Naive thymus-derived CD8-positive, alpha-beta T cell (primary cell): ENCODE measurements at places on chromosomes 2 and 18.

DNA sequence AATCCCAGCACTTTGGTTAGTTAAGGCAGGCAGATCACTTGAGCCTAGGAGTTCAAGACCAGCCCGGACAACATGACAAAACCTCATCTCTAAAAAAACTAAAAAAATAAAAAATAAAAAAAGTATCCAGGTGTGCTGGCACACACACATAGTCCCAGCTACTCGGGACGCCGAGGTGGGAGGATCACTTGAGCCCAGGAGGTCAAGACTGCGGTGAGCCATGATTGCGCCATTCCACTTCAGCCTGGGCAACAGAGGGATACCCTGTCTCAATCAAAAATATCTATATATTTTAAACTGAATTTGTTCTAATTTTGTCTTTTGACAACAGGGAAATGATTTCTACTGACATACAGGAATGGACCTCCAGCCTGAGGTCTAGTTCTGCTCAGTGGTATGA is 73.3 kb upstream of the MBOAT2 start:
- no peak for DNase-seq

- no peak for DNase-seq
These were observed 35.0 kb upstream of the DNAH7 start for GRCh38 chr2:196103626-196104025.

DNA sequence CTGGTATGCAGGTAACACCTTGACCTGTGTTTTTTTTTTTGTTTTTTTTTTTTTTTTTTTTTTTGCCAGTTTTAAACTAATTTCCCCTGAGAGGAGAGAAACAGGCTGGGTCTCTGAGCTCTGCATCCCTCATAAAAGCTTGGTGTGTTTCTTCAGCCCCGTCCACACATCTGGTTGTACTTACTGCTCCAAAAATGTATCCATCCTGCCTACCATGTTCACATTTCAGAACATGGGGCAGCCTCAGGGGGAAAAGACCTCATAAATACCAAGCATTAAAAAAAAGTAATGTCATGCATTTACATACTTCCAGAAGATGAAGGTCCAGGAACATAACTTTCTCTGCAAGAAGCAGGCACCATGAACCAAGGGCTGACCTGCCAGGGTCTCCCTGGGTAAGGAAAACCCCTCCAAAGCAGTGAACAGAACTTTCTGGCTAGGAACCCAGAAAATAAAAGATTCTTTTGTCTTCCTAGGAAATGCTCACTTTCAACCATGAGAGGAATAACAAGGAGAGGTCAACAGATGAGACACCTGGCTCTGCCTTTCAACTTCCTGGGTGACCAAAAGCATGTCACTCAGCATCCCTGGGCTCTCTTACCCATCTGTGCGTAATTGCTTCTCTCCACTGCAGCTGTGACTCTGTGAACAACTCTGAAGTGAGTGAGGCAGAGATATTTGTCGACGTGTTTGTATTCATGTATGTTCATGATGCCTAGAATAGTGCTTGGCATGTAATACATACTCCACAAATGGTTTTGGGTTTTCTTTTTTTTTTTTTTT is 118.6 kb downstream of the MCFD2 start:
- DNase-seq, result no peak

GRCh38 chr2:136022396-136023146 is 37.1 kb upstream of the DARS1 start:
- no peak for DNase-seq

GRCh38 chr2:48034295-48034694 is 128.0 kb upstream of the FBXO11 start:
- DNase-seq, result no peak

DNA sequence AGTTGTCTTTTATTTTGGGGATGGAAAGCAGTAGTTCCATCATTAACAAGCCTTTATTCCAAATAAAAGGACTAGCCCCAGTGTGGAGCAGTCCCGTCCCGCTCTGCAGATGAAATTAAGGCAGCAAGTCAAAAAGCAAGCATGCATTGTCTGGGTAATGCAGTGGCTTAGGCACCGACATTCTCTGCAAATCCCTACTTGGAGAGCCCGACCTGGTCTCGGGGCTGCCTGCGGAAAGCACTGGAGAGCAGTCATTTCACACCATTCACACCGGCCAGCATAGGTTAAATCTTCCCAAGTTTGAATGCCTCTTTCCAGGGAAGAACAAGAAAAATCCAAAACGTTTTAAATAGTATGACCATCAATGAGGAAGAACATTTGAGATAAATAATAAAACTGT is 24.4 kb upstream of the RAB12 start:
- no peak for DNase-seq

DNA sequence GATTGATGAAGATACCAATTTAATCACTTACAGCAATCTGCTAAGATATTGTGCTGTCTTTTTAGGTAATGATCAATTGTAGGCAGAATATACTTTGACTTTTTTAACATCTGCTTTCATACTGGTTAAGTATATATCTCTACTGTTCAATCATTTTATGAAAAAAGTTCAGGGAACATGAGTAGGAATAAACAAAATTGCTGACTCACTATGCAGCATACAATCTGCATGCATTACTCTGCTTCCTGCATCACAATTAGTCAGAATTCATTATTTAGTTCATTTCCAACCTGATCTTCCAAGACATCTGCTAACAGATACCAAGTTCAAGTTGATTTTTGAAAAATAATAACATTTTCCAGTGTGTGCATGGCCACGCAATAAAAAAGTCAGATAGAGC is 1430.4 kb upstream of the LRRTM1 start:
- no peak for DNase-seq

GRCh38 chr2:232573042-232573441 is 22.6 kb downstream of the EIF4E2 start:
- no peak for DNase-seq

DNA sequence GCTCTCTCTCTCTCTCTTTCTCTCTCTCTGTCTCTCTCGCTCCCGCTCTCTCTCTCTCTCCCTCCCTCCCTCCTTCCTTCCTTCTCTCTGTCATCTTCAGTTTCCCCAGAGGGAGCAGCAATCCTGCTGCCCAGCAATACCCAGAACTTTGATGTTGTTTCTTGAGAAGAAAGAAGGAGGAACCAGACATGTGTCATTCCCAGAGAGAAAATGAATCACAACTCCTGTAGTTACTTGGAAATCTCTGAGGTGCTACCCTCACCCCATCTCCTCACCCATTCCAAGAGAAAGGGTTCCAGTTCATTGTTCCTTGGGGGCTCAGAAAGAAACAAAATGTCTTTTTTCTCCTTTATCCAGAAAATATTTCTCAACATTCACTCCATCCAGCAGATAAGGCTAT is 449.1 kb downstream of the TNS1 start:
- no peak for DNase-seq

GRCh38 chr18:50775207-50775606 is 44.6 kb downstream of the MRO start:
- no peak for DNase-seq

DNA sequence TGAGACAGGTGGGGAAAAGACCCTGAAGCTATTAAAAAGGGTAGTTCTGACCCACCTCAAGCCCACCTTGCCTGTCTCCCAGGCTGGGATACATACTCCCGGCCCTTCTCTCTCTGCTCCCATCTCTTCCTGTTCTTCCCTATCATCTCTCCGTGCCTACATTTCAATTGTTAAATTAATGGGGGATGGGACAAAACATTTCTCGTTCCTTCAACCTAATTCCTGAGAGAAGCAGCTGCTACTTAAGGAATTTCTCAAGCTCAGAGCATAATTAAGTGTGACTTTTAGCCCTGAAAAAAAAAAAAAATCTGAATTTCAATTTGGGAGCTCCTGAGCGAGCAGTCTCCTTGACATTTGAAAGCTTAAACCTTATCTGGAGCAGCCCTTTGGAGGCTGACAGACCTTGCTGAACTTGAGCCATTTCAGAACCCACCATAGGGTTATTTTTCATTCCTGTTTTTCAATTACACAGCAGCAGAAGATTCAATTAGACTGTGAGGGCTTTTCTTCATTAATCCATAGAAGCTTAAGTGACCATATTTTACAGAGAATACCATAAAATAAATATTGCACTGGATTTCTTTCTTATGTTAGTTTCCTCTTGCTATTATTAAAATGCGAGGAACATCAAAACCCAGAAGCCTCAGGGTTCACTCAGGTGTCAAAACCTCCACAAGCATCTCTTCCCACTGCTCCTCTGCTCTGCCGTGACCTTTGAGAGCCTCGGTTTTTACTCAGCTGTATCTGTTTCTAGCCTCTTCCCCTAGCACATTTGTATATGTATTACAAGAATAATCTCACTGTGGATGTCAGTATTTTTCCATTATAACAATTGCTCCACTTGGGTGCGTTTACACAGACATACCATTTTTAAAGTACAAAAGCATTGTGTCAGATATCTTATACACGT is 125.7 kb downstream of the B3GNT2 start:
- no peak for DNase-seq

GRCh38 chr2:19000776-19001175 is 357.6 kb downstream of the OSR1 start:
- DNase-seq, result no peak

GRCh38 chr2:113238871-113239839 is 39.6 kb downstream of the PAX8 start:
- DNase-seq, result no peak

DNA sequence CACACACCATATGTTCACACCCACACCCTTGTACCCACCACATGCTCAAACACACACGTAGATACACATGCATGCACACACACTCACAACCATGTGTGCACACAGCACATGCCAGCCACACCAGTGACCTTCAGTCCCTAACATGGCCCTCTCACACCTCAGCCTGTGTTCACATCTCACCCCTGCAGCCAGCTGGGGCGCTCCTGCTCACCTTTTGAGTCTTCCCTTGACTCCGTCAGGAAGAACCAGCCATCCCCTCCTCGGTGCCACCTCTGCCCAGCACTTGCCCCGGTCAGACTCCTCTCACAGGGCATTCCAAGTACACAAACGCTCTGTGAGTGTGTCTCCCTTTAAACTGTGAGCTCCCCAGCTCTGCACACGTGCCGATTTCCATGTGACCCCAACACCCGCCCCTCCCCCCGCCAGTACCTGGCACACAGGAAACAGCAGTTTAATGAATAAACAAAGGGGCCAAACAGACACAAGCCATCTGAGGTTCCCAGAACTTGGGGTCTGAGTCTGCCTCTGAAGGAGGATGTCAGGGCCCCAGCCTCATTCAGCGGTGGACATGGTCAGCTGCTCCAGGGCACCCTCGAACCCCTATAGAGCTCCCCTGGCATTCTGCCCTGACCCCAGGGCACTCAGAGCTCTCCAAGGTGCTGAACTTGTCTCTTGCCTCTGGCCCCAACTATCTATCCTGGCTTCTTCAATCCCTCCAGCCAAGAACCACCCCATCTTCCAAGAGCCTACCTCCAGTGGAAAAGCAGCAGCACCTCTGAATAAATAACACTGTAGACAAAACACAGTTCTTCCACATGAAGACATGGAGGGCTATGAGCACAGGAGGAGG is 252.9 kb downstream of the ATAD2B start:
- no peak for DNase-seq

DNA sequence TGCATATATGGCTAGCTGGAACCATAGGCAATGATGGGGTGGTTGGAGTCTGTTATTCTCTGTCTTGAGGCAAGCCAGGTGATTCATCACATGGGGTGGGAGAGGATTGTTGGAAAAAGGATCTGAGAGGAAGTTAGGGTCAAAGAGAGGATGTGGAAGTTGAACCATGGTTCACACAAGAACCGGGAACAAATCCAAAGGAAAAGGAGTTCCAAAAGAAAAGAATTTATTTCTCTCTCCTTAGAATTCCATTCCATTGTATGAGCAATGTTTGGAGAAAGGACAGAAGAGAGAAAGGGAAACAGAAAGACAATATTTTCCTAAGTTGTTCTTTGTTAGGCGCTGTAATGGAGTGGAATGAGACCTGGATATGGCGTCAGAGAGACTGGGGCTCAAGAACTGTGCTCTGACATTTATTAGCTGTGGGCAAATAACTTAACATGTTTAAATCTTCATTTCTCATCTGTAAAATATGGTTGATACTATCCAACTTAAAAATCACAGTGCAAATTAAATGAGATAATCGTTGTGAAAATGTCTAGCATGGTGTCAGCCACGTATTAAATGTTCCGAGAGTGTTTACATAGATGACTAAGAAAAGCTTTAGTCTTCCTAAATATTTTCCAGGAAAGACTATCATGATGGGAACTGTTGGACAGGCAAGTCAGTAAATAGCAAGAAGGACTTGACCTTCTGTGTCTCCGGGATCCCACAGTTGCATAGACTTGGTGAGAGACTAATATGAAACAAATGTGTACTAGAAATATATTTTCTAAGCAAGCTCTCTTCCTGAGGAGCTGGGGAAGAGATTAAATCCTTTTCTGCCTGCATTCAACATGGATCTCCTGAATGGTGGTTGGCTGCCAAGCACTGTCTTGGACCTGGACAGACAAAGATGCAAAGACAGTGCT is 71.4 kb downstream of the TRIB2 start:
- DNase-seq, result no peak

DNA sequence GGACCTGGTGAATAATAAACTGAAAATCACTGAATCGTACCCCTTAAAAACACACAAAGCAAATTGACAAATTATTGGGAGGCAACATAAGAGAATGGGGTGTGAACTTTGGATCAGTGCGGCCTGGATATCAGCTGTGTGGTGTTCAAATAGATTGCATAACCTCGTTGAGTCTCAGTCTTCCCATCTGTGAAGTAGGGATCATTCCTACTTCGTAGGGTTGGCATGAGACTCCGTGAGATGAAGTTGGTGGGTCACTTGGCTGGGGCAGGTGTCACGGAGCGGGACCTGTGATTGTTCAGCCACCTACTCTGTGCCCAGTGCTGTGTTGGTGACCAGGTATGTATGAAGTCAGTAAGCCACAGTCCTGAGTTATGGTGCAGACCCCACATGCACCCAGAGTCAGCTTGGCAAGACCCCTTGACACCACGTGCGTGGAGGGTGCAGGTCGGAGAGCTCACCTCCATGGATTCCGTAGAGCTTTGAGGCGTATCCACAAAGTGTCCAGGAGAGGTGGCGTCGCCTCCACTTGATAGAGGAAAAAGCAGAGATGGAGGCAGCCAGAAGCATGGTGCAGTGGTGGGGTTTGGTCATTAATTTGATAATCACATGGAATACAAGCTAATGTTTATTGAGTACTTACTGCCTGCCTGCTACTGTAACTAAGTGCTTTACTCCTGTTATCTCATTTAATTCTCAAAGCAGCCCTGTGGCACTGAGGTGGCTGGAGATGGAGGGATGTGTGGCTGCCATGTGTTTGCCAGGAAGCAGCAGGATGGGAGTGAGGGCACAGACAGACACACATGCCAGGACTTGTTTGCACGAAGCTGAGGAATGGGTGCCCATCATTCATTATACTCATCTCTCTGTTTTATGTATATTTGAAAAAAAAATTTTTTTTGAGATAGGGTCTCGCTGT is 35.8 kb downstream of the HPCAL1 start:
- DNase-seq, result no peak

GRCh38 chr2:38037757-38038621 is 38.0 kb downstream of the CYP1B1 start:
- DNase-seq, result no peak

DNA sequence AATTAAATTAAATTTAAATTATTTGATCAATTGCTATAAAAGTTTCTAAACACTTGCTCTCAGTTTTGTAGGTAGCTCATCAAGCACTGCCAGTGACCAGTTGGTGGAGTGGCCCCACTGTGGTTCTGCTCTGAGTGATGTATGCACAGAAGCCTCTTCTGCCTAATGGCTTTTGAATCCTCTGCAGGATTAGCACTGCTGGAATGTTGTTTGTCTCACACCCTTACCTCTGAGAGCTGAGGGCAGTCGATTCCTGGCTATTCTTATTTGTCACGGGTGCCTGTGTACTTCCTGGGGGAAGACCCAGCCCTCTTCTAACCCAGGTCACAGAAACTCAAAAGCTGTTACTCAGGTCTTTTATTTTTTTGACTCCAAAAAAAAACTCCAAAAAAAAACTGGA is 9.5 kb downstream of the CAPN14 start:
- no peak for DNase-seq
